ENCODE measurements at places on chromosomes 11 and 22.

DNA sequence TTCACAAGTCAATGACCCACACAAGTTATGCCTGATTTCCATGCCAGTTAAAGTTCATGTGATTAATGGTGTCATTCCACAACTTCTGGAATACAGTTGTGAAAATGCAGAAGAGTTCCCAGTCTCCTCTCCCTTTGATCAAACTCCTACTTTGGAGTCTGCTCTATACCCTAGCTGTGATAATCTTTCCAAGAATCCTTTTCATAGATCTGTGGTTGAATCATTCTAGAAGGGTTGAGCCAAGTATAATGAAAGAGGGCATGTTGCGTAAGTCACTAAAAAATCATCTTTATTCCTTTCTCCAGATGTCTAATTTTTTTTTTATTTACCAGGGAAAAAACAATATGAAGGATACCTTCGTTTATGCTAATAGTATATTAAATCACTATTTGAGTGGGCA, 89.7 kb upstream of the CARD18 start:
- DNase-seq: no peak

GRCh38 chr11:82315093-82315492, 418.6 kb downstream of the FAM181B start:
- DNase-seq: peak; percentile 4

- DNase-seq: no peak
Observed at GRCh38 chr11:47854667-47855066, 6.5 kb upstream of the NUP160 start.

DNA sequence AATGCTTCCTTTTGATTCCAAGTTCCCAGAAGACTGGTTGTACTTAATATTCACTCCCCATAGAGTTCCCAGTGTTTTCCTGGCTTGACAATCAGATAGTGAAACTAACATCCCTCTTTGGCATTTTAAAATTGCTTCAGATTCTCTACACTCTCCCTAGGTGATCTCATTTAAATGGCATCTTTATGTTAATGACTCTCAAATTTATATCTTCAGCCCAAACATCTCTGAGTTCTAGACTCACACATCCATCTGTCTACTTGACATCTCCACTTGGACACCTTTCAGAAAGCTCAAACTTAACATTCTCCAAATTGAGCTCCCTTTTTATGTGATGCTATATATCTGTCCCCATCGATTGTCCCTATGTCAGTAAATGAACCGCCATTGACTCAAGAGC, 232.0 kb downstream of the NTM start:
- DNase-seq: no peak

DNA sequence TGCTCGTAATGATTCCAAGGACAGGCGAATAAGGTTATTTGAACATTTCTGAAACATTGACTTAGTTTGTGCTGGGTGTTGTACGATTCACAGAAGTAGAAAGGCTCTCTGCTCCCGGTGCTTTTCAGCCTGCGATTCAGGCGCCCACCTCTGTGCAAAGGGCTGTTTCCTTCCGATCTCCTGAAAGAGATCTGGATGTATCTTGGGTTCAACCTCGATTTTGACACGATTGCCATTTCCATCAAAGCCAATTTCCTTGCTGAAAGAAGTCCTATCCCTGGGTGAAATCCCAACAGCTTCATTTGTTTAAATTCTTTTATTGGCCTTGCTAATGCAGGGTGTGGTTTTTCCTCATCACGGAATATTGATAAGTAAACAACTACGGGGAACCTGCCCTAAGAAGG, 1.1 kb upstream of the ZC3H12C start:
- no peak for DNase-seq

GRCh38 chr22:17781319-17782031, 7.2 kb upstream of the BID start:
- DNase-seq: peak; percentile 7

- DNase-seq: no peak
Observed at GRCh38 chr11:114183044-114183511, 113.1 kb upstream of the NNMT start.

GRCh38 chr11:109197656-109198055, 224.3 kb upstream of the C11orf87 start:
- no peak for DNase-seq

GRCh38 chr11:67665541-67666302, 8.7 kb downstream of the ALDH3B2 start:
- no peak for DNase-seq

DNA sequence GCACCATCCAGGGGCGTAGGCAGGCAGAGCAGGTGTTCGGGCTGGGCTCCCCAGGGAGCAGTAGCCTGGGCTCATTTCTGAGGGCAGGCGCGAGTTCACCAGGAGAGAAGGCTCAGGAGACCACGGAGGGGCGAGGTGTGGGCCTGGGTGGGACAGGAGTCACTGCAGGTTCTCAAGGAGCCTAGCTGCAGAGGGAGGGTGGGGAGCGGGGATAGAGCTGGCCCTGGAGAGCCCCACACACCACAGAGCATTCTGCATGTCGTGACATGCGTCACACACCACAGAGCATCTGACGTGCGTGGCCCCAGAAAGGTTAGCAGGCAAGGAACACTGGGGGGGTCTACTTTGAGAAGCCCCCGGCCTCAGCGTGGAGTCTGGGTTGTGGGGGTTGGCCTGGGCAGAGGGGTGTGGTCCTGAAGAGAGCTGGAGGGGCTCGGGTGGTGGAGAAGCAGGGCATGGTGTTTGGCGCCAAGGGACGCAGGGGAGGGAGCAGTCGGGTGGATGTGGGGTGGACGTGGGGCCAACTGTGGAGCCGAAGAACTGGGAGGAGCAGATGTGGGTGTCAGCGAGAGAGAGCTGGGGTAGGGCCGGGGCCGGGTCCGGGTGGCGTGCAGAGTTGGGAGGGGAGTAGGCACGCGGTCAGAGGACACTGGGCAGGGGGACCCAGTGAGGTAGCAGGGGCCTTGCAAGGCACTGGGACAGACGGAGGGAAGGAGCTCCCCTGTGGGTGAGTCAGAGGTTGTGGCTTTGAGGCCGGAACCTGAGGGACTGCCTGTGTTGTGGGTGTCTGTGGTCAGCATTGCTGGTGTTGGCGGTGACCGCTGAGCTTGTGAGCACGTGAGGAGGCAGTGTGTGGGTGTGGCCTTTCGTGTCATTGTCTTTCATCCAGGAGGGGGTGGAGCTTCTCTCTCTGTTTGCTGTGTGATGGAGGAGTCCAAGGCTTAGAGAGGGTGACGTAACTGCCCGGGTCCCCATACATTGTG, 25.5 kb downstream of the CTTN start:
- peak; percentile 75 for DNase-seq

DNA sequence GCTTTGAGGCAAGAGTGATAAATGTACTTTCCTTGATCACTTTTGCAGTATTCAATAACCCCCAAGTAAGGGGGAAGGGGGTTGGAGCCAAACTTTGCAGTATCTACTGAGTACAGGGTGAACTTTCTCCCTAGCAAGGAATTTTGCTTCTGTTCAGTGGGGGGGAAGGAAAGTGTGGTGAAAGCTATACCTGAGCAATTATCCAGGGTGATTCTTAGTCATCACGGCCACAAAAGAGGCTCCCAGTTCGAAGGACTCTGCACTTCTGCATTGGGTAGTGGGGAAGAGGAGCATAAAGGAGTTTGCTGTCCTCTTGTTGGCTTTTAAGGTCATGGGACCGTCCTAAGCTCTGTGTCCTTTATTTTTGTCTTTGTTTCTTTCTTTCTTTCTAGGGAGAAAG, 346.5 kb upstream of the SYN3 start:
- no peak for DNase-seq

GRCh38 chr22:31272522-31273446, 19.5 kb downstream of the PIK3IP1 start:
- DNase-seq: peak; percentile 43

DNA sequence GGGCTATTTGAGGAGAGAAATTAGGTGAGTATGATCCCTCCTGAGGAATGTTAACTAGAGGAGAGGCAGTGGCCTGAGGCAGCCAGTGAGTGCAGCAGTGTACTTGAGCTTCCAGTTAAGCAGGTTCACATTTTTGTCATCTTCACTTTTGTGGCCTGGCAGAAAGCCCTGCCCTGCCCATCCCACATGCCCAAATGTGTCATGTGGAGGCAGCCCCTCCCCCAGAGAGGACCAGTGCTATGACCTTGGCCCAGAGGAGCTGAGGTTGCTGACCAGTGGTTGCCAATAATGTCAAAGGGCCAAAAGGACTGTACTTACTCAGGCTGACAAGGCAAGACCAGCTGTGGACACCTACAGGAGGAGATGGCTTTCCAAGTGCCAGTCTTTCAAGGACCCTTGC, 17.6 kb upstream of the GRK2 start:
- no peak for DNase-seq

DNA sequence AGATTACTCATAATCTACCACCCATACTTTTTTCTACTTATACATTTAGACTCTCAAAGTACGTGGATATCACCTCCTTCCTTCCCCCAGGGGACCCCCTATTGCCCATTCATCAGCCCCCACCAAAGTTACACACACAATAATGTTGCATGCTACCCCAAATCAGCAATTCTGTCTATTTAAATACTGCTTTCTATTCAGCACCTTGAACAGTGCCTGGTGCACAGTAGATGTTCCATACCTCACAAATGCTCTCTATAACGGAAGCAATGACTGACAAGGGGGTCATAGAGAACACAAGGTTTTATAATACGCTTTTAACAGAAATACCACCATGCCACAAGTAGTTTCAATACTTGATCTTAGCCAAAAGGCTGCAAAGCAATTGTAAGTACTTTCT, 370.7 kb downstream of the MIAT start:
- DNase-seq: no peak

DNA sequence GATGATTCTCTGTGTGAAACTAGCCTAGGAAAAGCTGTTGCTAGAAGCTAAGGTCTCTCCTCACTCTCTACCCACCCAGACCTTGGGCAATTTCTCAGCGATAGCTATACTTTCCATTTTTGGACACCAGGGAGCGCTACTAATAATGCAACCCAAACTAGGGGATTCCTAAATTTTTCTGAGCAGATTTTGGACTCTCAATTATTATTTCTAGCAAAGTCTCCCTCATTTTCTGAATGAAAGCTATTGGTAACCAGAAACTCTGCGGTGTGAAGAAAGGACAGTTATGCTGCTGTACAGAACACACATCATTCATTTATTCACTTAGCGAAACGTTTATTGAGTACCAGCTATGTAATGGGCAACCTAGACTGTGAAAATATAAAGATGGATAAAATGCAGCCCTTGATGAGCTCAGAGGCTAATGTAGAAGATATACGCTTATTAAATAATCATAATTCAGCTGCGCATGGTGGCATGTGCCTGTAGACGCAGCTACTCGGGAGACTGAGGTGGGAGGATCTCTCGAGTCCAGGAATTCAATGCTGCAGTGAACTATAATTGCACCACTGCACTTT, 6.1 kb upstream of the STIM1 start:
- DNase-seq: peak; percentile 41

DNA sequence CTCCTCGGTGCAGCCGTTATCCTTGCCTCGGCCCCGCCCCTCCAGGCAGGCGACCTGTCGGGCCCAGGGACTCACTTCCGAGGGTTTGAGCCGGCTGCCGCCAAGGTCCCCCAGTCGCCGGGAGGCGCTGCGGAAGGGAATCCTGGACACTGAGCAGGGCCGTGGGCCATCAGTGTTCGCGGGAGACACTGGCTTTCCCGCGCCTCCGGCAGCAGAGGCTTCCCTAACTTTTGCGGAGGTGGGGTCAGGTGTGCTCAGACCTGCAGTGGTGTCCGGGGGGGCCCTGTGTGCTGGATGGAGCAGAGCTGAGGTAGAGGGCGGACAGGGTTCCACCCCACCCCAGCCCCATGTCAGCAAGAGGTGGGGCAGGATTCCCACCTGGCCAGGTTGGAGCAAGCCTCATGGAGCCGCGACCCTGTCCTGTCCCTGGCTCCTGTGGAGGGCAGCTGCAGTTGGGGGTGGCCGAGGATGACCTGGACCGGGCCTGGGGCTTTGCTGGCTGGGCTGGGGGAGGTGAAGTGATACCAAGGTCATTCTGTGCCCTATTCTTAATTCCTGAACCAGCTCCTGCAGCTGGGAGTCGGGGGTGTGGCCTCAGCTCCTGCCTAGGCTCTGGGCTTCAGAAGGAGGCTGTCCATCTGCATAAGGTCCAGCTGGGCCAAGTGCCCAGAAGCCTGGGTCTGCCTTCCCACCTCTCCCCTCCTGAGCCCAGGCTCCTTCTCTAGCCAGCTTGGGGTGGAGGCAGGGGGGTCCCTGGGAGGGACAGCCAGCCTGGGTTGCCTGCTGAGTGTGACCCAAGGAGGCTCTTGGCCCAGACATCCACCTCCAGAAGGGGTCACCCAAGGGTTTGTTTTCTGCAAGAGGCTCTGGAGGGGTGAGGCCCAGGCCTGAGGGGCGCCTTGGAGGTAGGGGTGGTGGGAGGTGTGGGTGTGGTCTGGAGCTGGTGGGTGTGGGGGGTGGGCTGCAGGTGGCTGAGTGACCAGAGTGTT, 8.4 kb downstream of the TSPAN4 start:
- no peak for DNase-seq

GRCh38 chr11:128618603-128619002, 31.2 kb upstream of the ETS1 start:
- no peak for DNase-seq

DNA sequence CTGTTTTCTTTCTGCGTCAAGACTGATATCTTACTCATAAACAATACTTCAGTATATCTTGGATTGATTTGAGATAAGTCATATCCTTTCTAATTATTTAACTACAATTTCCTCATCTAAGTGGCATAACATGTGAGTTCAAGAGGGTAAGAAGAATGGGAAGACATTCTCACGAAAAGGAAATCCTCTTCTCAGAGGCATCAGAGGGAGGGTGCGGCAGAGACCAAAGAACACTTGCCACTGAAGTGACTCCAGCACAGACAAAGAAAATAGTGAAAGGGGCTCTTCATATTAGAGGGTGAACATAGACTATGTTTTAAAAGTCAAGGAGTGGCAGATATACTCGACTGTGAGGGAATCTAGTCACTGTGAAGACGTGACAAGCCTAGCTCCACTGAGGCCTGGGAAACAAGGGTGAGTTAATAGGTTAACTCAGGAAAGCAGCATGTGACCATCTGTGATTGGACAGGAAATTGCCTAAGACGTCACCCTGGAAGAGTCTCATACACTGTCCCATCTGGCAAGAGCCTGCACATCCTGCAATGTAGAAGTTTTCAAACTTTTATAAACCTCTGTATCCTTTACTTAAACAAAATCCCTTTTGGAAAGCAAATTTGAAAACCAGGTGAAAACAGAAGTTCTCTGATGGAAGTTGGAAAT, 1.9 kb upstream of the MMP1 start:
- no peak for DNase-seq

DNA sequence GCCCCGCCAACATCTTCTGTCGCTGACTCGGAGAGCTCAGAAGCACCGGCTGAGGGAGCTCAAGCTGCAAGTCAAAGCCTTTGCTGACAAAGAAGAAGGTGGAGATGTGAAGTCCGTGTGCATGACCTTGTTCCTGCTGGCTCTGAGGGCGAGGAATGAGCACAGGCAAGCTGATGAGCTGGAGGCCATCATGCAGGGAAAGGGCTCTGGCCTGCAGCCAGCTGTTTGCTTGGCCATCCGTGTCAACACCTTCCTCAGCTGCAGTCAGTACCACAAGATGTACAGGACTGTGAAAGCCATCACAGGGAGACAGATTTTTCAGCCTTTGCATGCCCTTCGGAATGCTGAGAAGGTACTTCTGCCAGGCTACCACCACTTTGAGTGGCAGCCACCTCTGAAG, 6.7 kb downstream of the RAG1 start:
- no peak for DNase-seq

Measured in AML-193 (cell line).